ENCODE measurements at places on chromosomes 11 and 22.
A peak's percentile ranks its signal among the peaks of the same experiment; 100 is the strongest.

- DNase-seq = peak; percentile 55
Observed at GRCh38 chr11:844693-845644, 2.3 kb downstream of the TSPAN4 start.

DNA sequence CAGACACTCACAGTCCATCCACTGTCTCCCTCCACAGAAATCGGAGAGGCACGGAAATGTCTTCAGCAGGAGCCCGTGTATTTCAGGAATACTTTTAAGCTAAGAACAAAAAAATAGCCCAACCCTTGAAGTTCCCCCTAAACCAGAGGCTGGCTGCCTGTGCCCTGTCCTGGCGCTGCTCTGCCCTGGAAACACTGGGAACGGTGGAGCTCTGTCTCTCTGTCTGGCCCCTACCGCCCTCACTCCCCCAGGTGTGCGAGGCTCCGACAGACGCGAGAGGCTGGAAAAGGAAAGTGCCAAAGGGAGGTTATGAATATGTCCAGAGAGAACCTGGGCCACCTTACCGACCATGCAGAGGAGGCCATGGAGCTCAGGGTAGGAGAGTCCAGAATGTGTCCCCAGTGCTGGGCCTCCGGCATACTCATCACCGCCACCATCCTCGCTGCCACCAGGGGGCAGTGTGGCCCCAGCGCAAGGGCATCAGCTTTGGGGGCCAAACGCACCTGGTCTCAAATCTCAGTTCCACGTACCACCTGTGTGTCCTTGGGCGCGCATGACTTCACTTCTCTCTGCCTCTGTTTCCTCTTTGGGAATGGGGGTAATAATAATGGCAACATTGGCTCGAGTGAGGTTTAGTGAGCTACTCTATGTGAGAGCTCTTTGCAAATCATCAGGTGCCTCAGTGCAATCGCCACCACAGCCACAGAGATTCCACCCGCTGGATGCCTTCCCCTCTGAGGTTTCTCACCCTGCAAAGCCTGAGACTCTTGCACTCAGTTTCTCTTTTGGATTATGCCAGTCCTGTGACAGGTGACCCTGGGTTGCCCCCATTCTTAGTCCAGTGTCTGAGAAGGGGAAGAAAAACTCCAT is 10.4 kb upstream of the SLCO2B1 start:
- peak; percentile 60 for DNase-seq

GRCh38 chr11:42025121-42025803 is 565.8 kb upstream of the LRRC4C start:
- DNase-seq = no peak

DNA sequence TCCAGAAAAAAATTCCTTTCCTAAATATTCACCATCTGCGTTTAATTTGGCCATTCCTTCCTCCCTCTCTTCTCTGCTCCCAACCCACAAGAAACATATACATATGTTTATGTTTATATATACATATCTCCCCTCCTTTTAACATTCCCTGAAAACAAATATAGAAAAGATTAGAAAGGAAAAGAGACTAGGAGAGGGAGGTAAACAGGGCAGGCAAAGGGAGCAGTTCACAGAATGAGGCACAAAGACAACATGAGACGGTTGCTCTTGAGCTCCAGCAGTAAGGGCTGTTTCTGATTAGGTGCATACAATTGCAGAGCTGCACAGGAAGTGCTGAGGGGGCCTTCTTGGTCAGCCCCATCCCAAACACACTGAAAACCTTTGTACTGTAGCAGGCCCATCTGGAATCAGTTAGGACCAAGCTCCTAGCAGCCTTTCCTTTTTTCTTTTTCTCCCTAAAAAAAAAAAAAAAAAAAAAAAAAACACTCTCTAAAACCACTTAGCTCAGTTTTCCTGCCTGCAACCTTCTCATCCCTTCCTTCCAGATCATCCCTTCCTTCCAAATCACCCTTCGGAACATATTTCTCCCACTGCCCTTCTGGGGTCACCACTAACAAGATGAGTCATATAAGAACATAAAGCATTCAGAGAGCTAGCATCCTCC is 57.0 kb downstream of the RBFOX2 start:
- DNase-seq = peak; percentile 37

GRCh38 chr11:78935398-78936068 is 360.9 kb upstream of the NARS2 start:
- peak; percentile 15 for DNase-seq

GRCh38 chr22:43338766-43339345 is 4.3 kb downstream of the SCUBE1 start:
- DNase-seq = no peak

- DNase-seq = no peak
Observed at GRCh38 chr22:40703174-40703573, 23.9 kb downstream of the MCHR1 start.

DNA sequence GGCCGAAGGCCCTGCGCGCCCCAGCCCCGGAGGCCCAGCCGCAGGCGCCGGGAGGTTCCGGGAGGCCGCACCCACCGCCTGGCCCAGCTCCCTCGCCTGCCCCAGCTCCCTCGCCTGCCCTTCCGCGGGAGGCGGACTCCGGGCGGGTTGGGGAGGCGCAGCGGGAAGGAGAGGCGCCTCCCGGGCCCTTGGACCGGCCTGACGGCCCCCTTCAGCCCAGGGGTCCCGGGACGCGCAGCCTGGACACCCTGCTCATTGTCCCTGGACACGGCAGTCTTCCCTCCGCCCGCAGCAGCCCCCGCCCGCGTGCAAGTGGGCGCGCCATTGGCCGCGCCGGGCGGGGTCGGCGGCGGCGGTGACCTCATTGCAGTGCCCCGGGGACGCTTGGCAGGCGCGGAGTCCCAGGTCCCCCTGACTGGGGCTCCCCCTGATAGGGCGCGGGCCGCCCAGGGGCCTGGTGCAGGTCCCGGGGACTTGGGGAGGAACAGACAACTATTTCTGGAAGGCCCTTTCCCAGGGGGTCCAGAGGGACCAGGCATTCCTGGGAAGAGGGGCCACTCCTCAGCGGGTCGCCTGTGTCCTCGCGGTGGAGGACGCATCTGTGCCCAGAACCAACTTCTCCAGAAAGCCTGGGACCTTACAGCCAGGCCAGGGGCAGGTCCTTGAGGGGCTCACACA is 501 bp downstream of the CD151 start:
- DNase-seq = peak; percentile 61

GRCh38 chr22:19874307-19875060 is 19.8 kb upstream of the GNB1L start:
- DNase-seq = peak; percentile 87

DNA sequence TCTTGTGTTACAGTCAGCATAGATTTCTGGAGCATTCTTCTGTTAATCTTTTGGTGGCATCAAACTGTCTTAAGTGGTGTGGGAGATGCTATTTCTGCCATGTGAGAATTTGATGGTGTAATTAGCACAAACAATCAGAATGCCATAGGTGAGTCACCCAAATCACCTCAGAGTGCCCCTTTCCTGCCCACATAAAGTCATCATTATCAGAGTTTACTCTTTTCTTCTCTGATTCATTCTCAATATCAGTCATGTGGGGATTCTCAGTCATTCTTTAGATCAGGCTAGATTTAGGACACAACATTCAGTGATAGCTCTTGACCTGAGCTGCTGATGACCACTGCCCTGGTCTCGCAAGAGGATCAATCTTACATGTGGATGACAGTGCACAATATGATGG is 23.7 kb upstream of the MS4A6A start:
- DNase-seq = no peak

DNA sequence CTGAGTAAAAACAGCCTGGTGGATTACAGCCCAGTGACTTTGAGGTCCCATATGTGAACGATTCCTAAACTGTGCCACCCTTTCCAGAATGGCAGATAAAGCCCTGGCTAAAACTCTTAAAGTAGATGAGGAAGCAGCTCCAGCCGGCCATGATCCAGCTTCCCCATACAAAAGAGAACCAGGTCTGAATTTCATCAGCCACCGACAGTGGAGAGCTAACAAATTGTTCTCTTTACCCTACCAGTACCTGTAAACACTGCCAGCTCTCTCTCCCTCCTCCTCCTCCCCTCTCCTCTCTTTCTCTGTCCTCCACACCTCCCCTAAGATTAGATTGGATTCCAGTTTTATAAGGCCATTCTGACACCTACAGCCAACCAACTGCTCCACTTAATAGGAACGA is 176.9 kb downstream of the DSCAML1 start:
- no peak for DNase-seq

DNA sequence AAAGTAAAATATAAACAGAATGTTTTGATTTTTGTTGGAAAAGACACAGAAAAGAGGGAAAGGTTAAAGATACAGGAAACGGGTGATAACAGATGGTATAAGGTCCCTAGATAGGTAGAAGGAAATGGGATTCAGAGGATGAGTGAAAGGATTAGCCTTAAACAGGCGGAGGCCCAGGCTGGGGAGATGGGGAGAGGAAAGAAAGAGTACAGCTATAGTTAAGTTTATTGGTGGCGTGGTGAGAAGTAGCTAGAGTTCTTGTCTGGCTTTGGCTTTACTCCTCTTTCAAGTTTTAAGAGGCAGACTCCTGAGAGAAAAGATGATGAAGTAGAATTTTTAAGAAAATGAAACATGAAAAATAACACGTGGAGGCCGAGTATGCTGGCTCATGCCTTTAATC is 13.7 kb downstream of the ZBTB44 start:
- no peak for DNase-seq

DNA sequence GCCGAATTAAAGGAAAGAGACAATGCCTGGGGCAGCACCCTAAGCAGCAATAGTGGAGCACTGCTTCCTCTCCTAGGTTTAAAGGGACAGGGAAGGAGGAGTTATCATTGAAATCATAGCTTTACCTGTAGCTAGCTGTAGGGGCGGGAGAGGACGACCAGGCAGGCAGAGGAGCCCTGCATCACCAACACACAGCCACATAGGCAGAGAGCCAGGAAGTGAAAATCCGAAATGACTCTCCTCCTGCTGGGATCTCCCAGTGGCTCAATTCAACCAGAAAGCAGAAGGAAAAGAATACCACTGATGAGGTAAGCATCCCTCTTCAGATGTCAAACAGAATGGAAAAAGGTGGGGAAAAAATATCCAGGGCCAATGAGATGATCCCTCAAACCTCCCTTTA is 20.4 kb downstream of the MRGPRX4 start:
- no peak for DNase-seq

- no peak for DNase-seq
Observed at GRCh38 chr11:124238512-124238911, 2.4 kb upstream of the OR8G1 start.

DNA sequence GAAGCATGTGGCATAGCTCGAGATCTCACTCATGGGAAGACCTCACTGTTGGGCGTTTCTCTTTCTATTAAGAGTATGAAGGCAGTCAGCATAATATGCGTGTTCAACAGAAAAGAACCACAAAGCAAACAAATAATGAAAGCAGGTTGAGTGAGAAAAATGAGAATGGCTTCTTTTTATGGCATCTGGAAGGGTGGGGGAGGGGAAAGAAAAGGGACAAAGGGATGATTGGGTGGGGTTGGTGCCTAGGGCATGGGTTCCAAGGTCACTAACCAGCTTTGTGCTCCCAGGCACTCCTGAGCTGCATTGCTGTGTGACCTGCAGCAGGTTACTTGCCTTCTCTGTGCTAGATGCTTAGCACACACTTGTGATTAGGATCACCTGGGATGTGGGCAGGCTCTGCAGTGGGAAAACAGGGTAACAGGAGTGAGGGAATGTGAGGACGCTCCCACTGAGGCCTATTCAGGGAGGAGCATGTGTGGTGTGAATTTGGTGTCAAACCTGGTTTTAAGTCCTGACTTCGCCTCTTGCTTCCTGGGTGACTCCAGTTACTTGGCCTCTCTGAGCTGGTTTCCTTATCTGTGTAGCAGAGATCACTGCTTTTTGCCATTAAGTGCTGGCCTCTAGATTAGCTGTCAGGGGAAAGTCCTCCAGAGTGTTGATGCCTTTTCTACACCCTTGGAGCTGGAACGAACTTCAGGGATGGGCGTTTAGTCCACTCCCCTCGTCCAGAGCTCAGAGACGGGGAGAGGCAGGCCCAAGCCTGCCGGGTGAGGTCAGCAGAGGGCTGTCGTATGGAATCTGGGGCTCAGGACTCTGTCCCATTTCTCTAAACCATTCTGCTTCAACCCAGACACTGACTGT is 74.8 kb downstream of the KIAA1671 start:
- DNase-seq = peak; percentile 73

- no peak for DNase-seq
Observed at GRCh38 chr22:25161017-25161915, 38.4 kb upstream of the CRYBB3 start.

DNA sequence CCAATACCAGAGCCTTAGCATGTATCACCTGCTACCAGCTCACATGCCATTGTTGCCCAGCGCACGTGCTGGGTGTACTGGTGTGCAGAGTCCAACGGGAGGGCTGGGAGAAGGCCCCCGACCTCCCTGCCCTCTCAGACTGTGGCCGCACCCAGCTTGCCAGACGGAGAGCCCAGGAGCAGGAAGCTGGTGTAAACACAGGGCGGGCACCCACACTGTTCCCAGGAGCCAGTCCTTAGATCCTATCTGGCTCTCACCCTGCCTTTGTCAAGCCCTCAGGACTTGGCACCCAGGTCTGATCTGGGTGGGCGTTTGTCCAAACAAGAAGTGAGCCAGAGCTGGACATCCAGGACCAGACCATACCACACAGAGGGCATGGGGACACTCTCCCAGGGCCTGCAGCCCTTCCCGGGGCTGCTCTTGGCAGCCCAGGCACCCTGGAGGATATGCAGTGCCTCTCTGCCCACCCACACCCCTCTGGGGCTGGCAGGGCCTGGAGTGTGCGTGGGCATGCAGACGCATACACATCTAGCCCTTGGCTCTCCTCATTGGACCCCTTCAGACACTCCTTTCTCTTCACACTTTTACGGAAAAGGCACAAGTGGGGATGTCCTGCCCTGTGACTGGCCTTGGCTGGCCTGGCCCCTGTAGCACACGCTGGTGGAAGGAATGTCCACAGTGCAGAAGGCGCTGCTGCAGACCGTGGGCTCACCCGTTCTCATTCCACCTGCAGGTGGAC is 19.9 kb upstream of the CLDN5 start:
- no peak for DNase-seq

- no peak for DNase-seq
Observed at GRCh38 chr22:20749453-20749852, 24.5 kb upstream of the SERPIND1 start.

DNA sequence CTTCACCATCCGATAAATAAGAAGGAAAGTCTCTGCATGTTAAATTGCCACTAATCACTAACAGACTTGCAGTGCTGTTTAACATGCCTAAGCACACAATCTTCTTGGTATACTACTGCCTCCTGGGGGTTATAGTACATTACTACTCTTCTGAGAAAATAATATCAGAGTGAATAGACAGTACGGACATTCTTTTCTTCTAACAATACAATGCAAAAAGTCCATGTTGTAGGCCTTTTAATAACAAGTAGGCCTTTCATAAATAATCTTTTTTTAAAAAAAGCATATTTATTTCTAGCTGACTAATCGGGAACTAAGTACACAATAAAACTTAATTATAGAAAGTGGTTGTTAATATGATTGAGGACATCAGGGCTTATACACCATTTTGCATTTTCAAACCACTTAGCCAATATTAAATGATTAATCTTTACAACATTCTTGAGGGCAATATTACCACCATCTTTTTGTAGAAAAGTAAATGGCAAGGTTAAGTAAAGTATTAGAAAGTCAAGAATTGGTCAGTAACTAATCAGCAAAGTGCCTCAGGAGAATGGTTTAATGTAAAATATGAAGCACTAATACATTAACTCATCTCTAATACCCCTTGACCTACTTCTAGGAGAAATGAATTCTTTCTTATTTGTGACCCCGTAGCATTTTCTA is 84.7 kb downstream of the TTC28 start:
- DNase-seq = peak; percentile 80

GRCh38 chr11:132347156-132348090 is 977.0 kb downstream of the NTM start:
- DNase-seq = no peak

GRCh38 chr11:122306831-122307391 is 190.9 kb upstream of the BLID start:
- DNase-seq = no peak
